ENCODE measurements at places on chromosomes 5 and 9.

DNA sequence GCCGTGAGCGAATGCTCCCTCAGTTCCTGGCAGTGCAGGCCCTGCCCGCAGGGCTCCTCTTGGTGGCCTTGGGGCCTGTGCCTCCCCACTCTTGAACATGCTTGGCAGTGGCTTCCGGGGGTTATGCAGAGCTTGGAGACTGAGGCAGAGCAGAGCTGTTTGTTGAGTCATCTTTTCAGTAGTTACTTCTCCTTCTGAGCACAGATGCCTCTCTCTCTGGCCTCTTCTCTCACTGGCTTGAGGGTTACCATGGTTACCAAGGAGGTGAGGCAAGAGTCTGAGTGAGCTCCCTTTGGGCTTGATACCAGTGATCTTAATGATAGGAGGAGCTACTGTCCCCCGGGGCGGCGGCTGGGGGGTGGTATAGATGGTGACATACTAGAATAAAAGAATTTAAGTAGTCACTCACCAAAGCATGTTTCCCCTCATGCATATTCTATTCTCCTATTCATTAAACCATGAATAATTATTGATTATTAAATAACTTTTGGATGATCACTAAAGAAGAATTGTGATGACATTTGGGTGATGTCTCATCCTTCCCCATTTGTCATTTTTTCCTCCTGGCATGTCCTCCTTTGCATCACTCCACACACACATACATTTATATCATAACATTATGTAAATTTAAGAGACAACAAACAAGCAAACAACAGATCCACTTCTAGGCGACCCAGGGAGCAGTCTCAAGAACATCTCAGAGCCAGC lies 111.1 kb downstream of the ARHGAP26 start:
- DNase-seq = no peak

DNA sequence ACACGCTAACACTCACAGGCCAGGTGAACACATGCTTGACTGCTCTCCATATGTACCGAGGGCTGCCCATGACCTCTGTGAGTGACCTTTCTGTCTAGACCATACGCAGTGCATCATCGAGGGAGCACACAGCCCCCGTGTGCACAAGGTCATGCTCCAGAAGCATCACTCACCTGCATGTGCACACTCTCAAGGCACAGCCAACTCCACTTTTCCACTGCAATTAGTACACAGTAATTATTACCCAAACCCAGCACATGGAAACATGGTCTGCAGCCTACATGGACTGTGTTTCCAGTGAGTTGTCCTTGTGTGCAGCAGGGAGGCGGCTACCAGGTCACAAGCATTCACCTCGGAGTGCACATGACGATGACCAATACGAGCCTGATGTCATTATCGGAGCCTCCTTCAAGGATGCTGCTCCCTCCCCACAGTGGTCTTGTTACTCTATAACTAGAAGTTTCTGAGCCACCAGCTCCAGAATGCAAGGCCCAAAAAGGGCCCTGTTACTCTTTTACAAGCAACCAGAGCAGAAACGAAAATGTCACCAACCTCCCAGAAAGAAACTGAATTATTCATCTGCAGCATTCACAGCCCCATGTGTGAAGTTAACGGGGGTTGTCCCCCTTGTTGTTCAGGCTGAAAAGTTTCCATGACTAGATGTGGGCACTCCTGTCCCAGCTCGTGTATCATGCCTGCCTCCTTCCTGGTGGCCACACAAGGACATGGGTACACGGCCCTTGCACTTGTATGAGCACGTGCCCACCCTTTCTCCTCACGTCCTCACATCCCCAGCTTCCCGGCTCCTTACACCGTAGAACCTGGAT lies 31.2 kb downstream of the SEMA4D start:
- no peak for DNase-seq

GRCh38 chr9:137130176-137130755 lies 8.7 kb upstream of the GRIN1 start:
- DNase-seq = no peak

DNA sequence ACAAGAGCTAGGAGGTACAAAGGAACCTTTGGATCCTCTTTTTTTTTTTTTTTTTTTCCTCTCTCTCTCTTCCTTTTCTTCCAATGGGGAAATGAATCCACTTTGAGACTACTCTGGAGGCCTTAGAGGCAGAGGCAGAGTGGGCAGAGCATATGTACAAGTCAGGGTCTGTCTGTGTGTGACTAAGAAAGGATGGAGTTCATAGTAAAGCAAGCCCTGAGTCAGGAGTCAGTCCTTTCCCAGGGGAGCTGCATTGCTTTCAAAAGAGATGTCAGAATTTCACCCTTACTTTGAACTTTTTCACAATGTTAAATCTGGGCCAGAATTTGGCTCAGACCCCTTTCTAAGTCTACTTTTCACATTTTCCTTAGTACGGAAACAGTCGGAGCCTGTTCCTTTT lies 792.4 kb upstream of the C9orf72 start:
- DNase-seq = no peak

DNA sequence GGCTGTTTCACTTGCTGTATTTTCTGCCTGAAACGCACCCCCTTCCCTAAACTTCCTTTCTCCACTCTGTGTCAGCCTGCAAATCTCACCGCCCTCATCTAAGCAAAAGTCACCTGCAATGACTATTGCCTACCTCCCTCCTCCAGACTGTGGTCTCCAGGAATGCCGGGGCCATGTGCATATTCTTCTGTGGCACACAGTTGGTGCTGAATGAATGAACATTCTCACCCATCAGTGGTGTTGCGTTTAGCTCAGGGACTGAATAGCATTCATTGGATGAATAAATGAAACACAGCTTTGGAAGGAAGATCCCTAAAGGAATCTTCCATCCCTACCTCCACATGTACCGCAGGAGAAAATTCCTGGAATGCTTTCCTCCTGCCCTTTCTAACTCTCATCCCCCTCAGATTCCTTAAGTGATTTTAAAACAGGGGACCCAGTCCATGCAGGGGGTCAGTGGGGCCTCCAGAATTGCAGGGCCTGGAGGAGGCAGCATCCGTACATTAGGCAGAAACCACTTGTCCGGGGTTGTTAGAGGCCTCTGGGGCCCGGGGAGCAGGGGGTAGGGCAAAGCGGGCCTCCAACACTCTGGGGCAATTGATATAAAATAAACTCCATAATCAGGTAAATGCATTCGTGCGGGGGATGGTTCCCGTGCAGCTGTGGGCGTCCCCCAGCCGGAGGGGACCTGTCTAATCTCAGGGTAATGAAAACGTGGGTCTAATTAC lies 28.3 kb upstream of the PTGS1 start:
- no peak for DNase-seq

DNA sequence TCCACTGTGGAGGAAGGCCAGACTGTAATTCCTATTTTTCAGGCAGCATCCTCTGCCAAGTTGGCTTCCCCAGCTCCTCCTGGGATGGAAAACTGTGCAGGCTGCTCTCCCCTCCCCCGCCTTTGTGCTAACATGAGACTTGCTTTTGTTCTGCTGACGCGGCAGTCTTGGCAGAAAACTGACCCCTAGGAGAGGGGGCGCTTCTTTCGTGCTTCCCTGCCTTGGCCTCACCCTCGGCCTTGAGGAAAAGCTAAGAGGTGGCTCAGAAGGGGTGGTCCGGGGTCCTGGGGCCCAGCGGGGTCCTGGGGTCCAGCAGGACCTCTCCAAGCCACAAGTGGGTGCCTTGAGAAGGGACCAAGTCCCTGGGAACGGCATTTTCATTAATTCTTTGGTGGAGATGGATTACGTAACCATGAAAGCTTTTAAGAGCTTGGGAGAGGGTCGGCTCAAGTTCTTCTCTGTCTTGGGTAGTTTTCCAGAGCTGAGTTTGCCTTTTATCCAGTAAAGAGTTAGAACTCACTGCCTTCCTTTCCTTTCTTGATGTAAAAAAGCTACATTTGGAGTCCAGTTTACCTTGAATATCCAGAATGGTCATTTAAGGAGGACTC lies 51.0 kb downstream of the SH3PXD2B start:
- no peak for DNase-seq

GRCh38 chr5:6088706-6089105 lies 289.6 kb downstream of the MED10 start:
- DNase-seq = no peak
